NCI-H2081 treated with DMSO at 0.1 percent for 48 hours (cell line): ENCODE measurements at places on chromosomes 5 and 9.

DNA sequence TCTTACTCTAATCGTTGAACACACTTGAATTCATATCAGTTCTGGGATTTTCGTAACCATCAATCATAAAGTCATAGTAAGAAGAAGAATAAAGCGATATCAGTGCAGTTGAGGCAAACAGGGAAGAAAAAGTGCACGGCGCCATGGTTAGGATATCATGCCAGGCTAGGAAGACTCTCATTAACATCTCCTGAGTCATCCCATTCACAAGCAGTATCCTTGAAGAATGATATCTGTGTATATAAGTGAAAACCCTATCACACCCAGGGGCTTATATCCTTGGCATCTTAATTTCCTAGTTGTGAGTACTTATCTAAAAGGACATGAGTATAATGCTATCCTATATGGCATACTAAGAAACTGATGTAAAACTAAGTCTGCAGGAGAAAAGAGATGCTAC lies 38.6 kb downstream of the NFIB start:
- DNase-seq = no peak

DNA sequence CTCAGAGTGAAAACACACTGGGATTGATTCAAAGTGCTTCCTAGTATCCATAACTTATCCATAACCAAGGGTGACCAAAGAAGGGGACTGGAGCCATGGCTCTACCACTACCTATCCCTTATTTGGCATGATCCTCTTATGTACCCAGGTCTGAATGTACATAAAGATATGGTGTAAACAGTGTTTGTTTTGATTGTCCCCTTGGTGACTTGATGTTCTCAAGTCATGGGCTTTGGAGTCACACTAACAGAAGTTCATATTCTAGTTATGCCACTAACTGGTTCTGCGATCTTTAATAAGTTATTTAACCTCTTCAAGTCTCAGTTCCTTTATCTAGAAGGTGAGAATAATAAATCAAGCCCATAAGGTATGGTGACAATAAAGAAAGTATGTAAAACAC lies 283.4 kb upstream of the PTGER4 start:
- DNase-seq = no peak

- no peak for DNase-seq
Observed at GRCh38 chr5:8675182-8675581, 806.2 kb downstream of the MTRR start.

DNA sequence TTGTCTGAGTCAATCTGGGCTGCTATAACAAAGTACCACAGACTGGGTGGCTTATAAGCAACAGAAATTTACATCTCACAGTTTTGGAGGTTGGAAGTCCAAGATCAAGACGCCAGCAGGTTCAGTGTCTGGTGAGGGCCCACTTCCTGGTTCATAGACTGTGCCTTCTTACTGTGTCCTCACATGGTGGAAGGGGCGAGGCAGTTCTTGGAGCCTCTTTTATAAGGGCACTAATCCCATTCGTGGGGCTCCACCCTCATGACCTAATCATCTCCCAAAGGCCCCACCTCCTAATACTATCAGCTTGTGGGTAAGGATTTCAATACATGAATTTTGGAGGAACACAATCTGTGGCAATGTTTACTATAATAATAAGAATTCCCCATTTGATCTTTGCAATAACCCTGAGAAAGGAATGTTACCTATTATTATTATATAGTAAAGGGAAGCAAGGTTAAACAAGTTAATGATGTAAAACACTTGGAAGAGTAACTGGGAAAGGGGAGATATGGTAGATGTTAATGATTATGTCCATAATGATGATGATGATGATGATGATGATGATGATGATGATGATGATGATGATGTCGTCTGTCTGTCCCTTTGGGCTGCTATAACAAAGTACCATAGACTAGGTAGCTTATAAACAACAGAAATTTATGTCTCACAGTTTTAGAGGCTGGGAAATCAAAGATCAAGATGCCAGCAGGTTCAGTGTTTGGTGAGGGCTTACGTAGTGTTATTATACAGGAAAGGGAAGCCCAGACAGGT lies 40.8 kb downstream of the WHRN start:
- DNase-seq = no peak

- no peak for DNase-seq
Observed at GRCh38 chr9:135756576-135756975, 54.6 kb downstream of the KCNT1 start.

- DNase-seq = no peak
Observed at GRCh38 chr9:109780453-109781033, 545 bp downstream of the PALM2AKAP2 start.

GRCh38 chr9:124818431-124819281 lies 34.6 kb upstream of the WDR38 start:
- no peak for DNase-seq

- DNase-seq = no peak
Observed at GRCh38 chr5:1478271-1479035, 33.2 kb upstream of the SLC6A3 start.

GRCh38 chr9:127004946-127005769 lies 90.6 kb downstream of the RALGPS1 start:
- DNase-seq = no peak

DNA sequence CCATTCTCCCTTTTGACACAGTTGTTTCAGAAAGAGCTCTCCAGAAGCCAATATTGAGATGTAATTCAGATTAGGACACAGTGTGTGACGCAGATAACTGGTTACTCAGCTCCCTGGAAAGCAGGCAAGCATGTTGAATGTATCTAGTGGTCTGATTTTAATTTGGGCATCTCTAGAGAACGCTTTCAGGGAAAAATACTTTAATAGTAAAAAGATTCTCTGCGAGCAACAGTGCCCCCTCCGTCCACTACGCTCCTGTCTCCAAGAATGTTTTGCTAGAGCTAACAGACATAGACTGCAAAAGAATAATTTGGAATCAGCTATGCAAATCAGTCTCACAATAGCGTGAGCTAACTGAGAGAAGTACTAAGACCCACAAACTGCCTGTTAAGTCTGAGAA lies 23.3 kb downstream of the CFAP90 start:
- DNase-seq = no peak

GRCh38 chr5:135174315-135175096 lies 140.5 kb upstream of the PITX1 start:
- DNase-seq = no peak

- no peak for DNase-seq
Observed at GRCh38 chr5:128469912-128470311, 68.1 kb downstream of the FBN2 start.
